Stimulated activated CD4-positive, alpha-beta T cell treated with anti-CD3 and anti-CD28 coated beads, Interleukin-15, amount 100 ng/mL, for 48 hours (primary cell): ENCODE measurements at places on chromosomes 5 and 9.

GRCh38 chr9:111298731-111299598, 31.1 kb downstream of the OR2K2 start:
- no peak for DNase-seq

GRCh38 chr9:88971131-88971960, 19.9 kb upstream of the S1PR3 start:
- DNase-seq = no peak

- DNase-seq = no peak
These were observed 18.4 kb downstream of the SLC25A46 start for GRCh38 chr5:110757118-110757729.

- no peak for DNase-seq
These were observed 150.6 kb upstream of the IQGAP2 start for GRCh38 chr5:76252437-76252836.

DNA sequence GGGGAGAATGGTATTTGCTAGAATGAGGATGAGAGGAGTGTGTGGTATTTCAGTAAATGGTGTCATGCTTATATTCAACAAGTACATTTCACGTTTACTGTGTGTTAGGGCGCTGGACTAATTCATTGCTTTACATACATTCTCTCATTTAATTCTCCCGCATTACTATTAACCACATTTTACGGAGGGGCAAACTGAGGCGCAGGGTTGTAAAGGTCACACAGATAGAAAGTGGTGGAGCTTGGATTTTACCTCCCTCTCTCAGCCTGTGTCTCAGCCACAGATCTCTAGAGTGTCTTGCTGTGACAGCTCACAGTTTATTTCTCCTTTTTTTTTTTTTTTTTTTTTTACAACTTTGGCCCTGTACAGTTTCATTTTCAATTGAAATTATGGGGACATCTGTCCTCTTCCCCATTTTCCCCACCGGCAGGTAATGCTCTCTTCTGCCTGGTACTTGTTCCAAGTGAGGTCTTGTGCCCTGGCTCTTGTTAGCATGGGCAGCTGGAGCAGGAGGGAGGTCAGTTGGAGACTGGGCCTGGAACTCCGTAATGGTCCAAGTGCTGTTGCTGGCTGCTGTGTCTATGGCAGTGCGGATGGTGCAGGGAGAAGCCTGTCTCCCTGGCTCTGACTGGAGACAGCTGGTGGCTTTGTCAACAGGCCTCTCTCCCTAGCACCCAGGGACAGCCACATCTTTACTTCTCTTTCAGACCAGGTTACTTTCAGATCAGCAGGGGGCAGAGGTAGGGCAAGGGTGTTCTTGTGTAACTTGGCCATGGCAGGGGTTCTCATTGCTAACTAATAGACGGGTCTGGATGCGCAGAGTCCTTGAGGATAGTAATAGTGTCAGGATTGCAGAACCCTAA, 20.5 kb upstream of the NDST1 start:
- DNase-seq = no peak

DNA sequence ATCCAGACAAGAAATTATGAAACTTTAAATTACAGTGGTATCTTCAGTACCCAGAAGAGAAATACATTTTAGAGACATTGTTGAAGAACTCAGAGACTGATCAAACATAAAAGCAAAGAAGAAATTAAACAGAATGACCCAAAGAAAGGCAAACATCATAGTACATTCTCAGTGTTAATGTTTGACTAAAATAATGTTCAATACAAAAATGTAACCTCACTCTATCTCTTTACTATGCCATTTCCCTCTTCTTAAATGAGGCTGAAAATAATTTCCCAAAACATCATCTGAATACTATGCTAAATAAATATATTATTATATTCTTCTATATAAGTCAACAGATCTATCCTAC, 22.8 kb downstream of the TMEM161B start:
- no peak for DNase-seq

GRCh38 chr5:134097211-134097749, 17.2 kb upstream of the TCF7 start:
- no peak for DNase-seq

DNA sequence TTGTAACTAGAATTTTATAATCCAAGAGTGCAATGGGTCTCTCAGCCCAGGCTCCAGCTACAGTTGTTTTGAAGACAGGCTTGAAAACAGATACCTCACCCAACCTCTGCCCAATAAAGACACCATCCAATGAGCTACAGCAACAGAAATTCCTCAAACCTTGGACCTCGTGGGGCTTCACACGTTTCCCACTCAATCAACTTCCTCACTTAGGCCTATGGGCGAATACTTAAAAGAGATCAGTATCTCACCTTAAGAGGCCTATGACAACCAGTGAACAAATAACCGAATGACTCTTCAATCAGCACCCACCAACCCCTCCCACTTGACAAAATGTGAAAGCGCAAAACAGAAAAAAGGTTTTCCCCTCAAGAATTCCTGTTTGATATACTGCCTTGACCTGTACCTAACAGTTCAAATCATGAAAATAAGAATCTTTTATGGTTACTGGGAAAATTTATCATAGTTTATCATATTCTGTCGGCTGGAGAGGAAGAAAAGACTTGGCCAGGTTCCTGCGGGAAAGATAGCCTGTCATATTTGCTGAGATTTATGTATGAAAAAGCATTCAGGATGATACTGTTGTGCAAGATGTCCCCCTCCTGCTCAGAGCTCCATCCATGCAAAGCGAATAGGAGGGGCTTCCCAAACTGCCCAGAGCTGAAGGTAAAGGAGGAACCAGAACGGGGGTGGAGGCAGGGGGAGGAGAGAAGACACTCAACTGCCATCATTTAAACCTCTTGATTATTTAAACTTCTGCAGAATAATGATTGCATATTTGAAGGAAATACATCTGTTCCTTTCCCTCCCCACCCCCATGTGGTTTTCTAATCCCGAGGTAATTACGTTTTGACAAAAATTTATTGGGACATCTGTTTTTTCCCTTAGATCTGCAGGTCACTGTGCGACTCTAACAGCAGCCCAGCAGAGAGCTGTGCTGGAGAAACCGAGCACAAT, 256.3 kb downstream of the NFIB start:
- DNase-seq = no peak

- DNase-seq = no peak
These were observed 86.4 kb downstream of the NR3C1 start for GRCh38 chr5:143316844-143317631.

DNA sequence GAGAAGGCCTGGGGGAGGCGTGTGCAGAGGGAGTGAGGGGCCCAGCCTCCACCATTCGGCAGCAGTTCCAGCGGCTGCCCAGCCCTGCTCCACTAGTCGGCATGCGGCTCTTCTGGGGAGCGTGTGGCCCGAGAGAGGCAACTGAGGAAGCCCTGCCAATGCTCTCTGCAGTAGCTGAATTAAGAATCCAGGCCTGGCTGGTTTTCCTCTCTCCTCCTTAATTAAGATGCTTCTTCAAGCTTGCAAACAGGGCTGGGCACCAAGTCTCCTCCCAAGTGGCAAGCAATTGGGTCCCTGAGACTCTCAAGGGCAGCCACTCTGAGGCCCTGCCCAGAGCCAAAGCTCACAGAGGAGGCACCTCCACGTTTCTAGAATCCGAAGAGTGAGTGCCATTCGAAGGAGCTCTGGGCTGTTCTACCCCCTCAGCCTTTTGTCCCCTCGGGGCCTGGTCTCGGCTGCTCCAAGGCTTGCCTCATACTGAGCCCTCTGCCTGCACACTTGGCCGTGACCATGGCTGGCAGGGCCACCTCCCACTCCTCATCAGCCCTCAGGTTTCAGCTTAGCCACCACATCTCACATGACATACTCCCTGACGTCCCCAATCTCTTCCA, 75.4 kb upstream of the LRRTM2 start:
- DNase-seq = no peak

- peak; percentile 55 for DNase-seq
These were observed 5.8 kb upstream of the TRIM41 start for GRCh38 chr5:181217111-181217802.

DNA sequence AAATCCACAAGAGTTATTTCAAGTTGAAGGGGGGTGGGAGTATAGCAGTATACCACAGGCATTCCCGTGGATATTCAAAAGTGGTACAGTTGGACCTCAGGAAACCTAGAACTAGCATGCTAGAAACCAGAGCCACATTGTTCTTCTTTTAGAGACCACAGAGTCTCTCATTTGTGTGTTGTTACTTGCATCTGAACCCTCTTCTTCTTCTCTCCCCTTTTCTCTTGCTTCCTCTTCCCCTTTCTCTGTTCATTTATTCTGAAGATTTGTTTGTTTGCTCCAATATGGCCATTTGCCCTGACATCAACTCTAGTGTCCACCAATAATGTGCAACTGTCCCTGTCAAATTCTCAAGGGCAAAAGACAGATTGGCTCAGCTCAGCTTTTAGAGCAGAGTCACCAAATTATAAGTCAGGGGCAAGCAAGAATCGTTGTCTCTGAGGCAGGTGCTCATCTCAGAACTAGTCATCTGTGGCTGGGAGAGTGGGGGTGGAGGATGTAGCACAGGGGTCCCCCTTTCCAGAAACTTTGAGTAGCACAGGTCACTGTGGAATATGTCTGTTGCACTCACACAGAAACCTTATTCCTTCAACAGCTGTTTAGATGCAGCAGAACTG, 321.1 kb downstream of the ARRDC3 start:
- DNase-seq = no peak

DNA sequence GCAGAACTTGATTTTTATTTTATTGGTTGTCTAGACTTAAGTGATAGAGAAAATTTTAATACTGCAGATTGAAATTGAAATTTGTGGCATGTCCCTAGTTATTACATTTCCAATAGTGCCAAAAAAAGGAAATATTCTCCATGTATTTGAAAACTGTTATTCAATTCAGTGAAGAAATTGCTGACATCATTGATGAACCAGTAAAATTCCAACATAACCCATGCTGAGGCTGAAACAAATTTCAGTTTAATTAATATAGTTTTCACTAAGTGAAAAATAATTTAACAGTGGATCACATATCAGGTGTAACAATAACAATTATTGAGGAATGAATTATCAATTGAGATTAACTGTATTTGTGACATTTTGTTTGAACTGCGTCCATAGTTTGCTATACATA, 38.7 kb downstream of the LURAP1L start:
- no peak for DNase-seq

GRCh38 chr9:91285729-91286353, 75.9 kb downstream of the AUH start:
- no peak for DNase-seq

GRCh38 chr9:96818533-96818932, 35.8 kb downstream of the ZNF782 start:
- DNase-seq = no peak

GRCh38 chr9:7370381-7370780, 429.2 kb downstream of the DMAC1 start:
- DNase-seq = no peak

DNA sequence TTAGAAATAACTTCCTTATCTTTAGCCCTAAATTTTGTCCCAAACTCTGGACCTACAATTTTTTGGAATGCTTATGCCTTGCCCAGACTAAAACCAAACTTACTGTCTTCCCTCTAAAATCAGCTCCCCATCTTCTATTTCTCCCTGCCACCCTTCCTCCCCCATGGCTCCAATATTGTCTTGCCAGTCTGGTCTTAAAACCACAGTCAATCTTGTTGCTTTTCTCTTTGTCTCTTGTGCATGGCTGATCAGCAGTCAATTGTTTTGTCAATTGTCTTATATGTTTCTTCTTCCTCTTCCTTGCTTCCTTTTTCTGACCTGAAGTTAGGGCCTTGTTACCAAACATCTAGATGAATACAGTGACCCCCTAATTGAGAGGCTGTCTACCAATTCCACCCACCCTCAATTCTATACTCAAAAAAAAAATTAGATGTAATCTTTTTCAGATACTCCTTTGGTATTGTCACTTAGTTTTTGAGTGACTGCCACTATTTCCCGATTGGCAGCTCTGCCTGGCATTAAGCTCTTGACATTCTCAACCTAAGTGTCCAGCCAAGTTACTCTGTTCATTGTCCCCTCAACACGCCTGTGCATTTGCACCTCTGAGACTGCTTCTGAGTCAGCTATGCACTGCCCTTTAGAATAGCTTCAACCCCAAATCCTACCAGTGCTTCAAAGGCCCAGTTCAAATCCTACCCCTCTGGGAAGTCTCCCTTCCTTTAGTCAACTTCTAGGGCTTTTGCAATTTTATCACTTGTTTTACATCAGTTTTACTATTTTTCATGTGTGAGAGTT, 2.5 kb downstream of the PDCD1LG2 start:
- no peak for DNase-seq

DNA sequence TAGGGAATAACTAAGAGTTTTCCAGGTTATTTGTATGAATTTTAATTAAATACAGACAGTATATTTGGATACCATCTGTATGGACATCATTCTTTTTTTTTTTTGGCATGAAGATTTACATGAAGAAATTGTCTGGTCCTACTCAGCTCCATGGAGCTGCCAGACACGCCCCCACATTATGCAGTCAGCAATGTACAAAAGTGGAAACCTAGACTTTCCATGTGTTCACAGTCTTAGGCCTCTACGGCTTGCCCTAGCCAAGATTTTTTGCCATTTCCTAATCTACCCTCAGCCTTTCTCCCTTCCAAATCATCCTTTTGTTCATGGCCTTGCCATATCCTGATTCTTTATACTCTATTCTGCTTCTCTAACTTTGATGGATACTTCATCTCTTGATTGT, 207.1 kb downstream of the SGCD start:
- DNase-seq = no peak
